ENCODE measurements at places on chromosomes 6 and 20. TPM values are rescaled to one million over a fixed set of nuclear protein-coding genes. Genes with fewer than 3 reads are reported as not detected.

DNA sequence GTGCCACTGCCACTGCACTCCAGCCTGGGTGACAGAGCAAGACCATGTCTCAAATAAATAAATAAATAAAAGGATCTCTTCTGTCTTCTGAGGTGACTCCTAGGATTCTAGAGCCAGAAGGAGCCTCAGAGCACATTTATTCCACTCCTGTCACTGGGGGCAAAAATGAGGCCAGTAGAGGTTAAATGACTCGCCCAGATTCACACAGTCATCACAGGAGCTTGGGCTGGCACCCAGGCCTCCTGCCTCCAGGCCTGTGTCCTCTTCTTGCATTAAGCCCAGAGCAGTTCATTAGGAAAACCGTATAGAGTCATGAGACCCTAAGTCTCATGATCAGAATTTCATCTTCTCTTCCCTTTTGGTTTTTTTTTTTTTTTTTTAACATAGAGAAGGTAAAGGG, 243.3 kb downstream of the NRN1 start:
- H3K27me3 ChIP-seq, result no peaks in the 10 kb centered on the region
- H3K4me3 ChIP-seq, result no peak overlapping the region
- no peaks in the 10 kb centered on the region for H3K4me1 ChIP-seq
- H3K36me3 ChIP-seq, result peaks cover 1% of the 10 kb centered on the region
- DNase-seq, result no peak
- H3K27ac ChIP-seq, result no peak overlapping the region

- no peaks in the 10 kb centered on the region for H3K27me3 ChIP-seq
- H3K4me1 ChIP-seq, result peaks cover 15% of the 10 kb centered on the region
- no peak for DNase-seq
- no peak overlapping the region for H3K27ac ChIP-seq
- no peak overlapping the region for H3K4me3 ChIP-seq
- no peaks in the 10 kb centered on the region for H3K36me3 ChIP-seq
These were observed 232.0 kb downstream of the ANKRD60 start for GRCh38 chr20:57996465-57996864.

- H3K27ac ChIP-seq, result no peak overlapping the region
- H3K27me3 ChIP-seq, result no peaks in the 10 kb centered on the region
- DNase-seq, result no peak
- H3K4me3 ChIP-seq, result no peak overlapping the region
These were observed 36.9 kb downstream of the BMP6 start for GRCh38 chr6:7762760-7763159.

DNA sequence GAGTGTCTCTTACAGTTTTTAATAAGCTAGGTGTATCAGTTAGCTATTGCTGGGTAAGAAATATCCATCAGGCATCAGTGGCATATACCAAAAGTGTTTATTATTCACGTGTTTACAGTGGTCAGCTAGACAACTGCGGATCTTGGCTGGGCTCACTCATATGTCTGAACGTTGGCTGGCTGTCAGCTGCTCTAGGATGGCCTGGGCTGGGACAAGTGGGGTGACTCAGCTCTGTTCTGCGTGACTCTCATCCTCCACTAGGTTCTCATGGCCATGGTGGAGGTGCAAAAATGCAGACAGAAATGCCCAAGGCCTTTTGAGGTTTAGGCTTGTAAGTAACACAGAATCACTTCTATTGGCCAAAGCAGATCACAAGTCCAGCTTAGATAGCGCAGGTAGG, 22.0 kb downstream of the ZNF341 start:
- no peak for DNase-seq
- no peak overlapping the region for H3K27ac ChIP-seq
- H3K4me3 ChIP-seq, result no peak overlapping the region

The GSTA2 gene
- 3.4 TPM for total RNA-seq

DNA sequence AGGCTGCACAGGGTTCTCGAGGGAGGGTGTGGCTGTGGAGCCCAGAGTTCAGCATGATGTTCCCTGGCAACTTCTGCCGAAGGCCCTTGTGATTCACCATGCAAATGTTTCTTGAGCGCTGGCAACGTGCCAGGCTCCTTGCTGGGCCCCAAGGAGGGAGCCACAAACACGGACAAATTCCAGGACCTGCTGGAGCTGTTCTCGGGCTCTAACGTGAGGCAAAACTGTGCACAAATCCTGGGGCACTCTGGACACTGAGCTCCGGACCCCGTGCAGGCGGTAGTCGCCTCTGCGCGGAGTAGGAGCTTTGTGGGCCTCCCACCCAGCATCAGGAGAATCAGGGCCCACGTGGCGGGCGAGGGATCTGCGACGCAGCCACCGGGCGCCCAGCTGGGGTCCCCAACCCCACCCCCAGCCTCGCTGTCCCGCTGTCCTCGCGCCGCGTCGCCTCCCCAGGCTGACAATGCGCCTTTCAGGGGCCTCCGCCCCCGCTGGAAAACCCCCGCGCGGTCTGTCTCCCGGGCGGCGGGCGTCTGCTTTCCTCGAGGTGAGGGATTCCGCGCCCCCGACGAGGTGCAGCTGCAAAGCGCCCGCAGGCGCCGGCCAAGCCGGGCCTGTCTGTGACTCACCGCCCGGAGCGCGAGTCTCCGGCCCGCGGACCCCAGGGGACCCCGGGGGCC, 31.7 kb upstream of the SCUBE3 start:
- H3K36me3 ChIP-seq, result no peaks in the 10 kb centered on the region
- peak overlapping the region; percentile 68 for H3K27ac ChIP-seq
- peak; percentile 64 for DNase-seq
- no peak overlapping the region for H3K4me3 ChIP-seq
- H3K27me3 ChIP-seq, result no peaks in the 10 kb centered on the region

GRCh38 chr6:25227854-25228253, 51.3 kb upstream of the CARMIL1 start:
- H3K4me1 ChIP-seq, result peaks cover 2% of the 10 kb centered on the region
- no peaks in the 10 kb centered on the region for H3K36me3 ChIP-seq
- no peaks in the 10 kb centered on the region for H3K27me3 ChIP-seq
- no peak overlapping the region for H3K27ac ChIP-seq

DNA sequence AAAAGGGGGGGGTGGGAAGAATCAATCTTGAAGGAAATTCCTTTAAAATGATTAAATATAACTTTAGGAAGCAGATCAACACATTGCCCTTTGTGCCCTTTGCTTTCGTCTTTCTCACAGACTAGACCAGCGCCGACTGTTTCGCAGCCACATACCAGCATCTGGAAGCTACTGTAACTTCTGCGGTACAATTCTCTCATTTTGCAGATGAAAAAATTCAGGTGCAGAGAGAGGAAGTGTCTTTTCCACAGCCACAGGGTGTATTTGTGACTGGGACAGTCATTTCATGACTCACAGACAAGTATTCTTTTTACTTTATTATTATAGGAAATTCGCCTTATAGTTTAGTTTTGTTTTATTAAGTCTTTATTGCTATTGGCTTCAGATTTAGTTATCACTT, 84.2 kb downstream of the UST start:
- H3K4me1 ChIP-seq, result peaks cover 5% of the 10 kb centered on the region
- no peaks in the 10 kb centered on the region for H3K36me3 ChIP-seq
- H3K27ac ChIP-seq, result no peak overlapping the region
- H3K27me3 ChIP-seq, result no peaks in the 10 kb centered on the region
- DNase-seq, result no peak
